ENCODE measurements at places on chromosomes 2 and 18.

DNA sequence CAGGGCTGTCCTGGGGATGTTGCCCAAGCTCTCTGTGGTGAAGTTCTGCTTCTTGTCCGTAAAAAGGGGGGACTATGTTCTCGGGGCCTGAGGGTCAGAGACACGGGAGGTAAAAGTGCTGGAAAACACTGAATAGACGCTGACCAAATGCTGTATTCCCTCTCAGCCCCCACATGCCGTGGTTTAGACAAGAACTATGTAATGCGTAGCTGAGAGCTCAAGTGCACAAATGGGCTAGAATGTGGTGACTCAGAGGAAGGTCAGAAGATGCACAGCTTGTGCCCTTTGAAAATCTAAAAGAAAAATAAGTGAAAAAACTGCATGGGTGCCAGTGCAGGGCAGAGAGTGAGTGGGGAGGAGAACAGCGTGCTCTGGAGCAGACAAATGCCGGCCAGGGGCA lies 80.3 kb upstream of the MAP4K4 start:
- no peak for DNase-seq

GRCh38 chr2:121362774-121363173 lies 77.8 kb upstream of the TFCP2L1 start:
- no peak for DNase-seq

DNA sequence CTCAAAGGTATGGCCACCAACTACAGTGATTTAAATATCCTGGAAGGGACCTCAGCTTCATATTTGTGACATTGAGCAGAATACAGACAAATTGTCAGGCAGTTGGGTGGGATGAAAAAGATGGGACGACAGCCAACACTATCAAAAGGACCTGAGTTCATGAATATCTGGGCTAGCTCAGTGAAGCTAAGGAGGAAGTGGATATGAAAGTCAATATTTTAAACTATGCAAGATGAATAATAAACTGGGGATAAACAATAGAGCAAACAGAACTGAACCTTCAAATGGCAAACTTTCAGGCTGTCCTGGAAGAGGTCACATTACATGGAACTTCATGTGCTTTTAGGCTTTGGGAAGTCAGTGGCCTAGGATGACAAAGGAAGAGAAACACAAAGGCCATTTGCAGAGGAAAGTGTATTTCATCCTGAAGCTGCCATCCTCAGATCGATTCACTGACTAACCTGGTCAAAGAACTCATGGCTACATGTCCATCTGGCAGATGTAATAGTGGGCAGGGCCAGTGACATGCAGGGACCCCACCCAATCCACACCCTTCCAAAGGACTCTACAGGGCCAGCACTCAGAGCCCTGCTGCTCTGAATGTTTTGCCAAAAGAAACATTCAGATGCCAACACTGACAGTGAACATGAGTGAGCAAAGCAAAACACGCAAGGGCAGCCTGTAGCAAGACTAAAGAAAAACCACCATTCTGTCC lies 175.7 kb downstream of the ETAA1 start:
- DNase-seq: no peak

GRCh38 chr18:3251963-3252277 lies 4.3 kb downstream of the MYL12A start:
- no peak for DNase-seq

- DNase-seq: no peak
These were observed 14.5 kb downstream of the GNLY start for GRCh38 chr2:85708641-85709040.

- DNase-seq: no peak
These were observed 976.2 kb upstream of the FANCL start for GRCh38 chr2:59217360-59217759.

DNA sequence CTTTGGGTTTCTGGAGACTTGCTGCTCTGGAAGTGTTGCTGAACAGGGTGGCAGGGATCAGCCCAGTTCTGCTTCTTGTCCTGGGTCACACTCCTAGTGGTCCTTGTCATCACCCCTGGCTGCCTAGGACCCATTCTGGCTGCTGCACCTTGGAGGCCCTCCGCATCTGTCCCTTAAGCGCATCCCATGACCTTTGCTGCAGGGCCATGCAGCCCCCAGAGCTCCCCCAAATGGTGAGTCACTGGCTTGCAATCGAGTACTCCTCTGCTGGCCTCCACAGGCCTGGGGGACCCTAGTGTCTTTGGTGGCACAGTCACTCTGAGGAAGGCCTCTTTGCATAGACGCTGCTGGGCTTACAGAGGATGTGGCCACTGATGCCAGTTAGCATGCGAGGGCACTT lies 188.5 kb downstream of the ASB1 start:
- no peak for DNase-seq

GRCh38 chr2:190726255-190726654 lies 77.4 kb downstream of the NAB1 start:
- DNase-seq: no peak
